ENCODE measurements at places on chromosomes 13 and 19. TPM values are rescaled to one million over a fixed set of nuclear protein-coding genes. Genes with fewer than 3 reads are reported as not detected.
A peak's percentile ranks its signal among the peaks of the same experiment; 100 is the strongest.

DNA sequence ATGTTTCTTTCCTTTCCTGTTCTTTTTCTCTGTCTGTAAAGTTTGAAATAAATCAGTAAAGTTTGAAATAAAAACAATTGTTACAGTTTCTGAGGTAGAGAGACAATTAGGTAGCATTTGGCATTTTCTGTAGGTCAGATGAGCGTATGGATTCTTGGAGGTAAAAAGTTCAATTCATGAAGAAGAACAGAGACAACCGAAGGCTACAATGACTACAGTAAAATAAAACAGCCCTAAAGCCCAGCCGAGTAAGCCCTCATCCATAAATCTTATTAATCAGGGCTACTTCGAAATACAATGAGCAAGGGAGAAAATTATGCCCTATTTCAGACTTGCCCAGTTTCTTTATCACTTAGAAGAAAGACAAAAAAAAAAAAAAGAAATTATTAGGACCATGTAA, 941.9 kb upstream of the SLC10A2 start:
- DNase-seq, result no peak

GRCh38 chr13:112931028-112931934, 37.7 kb upstream of the MCF2L start:
- no peak for DNase-seq

DNA sequence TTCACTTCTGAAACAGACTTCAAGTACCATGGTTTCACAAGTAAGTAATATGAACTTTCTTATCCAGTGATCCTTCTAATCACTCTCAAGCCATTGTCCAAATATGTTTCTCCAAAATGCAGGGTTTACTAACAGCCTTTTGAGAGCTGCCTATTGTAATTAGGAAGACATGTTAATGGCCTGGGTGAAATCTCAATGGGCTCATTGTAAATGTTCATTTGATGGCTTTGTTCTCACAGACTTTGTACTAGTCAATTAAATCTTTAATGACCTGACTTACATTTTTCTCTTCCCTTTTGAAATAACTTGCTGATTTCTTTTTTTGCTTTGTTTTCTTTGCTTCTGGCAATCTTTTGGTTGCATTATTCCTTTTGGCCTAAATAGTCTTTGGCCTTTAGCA, 444.8 kb downstream of the LIG4 start:
- no peak for DNase-seq

DNA sequence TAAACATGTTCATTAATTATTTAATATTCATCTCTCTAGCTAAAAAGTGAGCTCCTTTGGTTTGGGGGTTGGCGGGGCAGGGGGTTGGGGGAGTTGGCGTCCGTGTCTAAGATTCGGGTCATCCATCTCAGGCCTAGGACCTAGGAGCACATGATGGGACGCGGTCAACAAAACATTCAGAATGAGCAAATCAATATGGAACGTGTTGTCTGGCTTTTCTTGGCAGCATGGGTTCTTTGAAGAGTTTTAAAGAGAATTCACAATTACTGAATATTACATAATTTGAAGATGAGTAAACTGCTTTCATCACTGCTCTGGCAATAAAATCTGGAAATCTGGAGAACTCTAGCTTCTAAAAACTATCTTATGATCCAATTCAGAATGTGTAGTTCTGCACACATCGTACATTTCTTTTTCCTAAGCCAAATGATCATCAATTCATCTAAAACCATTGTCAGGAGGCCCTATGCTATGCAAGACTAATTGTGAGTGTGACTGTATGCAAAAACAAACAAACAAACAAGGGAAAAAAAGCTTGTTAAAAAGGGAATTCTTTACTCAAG, 5.4 kb upstream of the ARGLU1 start:
- DNase-seq, result no peak

DNA sequence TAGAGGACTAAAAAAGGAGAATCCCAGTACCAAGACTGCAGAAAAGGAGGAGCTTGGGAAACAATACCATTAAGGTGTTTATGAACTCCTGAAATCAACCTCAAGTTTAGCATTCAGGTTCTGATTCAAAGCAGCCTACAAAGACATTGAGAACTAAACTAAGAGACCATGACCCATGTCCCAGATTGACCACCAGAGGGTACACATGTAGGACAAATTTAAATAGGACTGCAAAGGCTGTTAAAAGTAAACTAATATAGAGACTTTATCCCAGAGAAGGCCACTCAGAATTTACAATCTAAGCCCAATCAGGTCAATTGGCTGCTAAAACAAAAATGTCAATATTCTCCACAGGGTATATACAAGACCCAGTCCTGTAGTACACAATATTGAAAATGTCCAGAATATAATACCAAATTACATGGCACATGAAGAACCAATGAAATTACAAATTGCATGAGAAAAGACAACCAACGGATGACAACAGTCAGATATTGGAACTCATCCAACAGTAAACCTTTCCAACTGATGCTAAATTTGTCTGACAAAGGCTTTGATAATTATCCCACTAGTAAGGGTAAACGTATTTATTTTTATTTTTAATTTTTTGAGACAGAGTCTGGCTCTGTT, 682.4 kb downstream of the UQCRFS1 start:
- DNase-seq, result no peak

DNA sequence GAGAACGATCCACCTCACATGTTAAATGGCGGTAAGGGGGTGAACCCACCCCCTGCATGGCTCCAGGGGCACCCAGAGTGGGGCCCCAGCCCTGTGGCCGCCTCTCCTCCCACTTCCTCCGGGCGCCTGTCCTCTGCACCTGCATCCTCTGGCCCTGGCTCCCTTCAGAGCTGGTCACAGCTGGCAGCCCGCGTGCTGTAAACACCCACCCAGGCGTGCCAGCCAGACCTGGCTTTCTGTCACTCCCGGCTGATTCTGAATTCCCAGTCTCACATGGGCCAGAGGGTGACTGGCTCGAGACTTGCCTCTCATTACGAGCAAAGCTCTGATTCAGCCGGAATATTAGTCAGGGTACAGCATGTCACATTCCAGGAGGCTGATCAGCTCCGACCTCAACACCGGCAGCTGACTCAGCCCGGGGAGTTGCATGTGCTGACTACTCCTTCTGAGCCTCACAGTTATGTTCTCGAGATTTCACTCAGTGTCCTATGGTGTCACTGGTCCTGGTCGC, 75.1 kb downstream of the GNG7 start:
- peak; percentile 65 for DNase-seq

GRCh38 chr13:96822895-96823294, 171.4 kb downstream of the OXGR1 start:
- DNase-seq, result no peak

DNA sequence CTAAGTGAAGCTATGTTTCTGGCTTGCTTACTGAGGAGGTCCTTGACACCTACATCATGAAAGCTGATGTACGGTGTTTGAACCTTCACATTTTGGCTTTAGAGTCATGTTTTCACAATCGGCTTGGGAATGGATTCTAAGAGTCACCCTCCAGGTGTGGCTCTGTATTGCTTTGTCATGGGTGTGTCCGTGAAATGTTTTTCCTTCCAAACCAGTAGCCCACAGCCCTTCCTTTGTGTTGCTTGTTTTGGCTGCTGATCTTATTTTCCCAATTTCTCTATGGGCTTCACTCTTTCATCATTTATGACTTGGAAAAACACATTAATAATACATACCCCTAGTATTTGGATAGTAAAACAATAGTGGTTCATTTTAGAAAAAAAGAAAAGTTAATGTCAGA, 240.6 kb downstream of the GGACT start:
- no peak for DNase-seq

DNA sequence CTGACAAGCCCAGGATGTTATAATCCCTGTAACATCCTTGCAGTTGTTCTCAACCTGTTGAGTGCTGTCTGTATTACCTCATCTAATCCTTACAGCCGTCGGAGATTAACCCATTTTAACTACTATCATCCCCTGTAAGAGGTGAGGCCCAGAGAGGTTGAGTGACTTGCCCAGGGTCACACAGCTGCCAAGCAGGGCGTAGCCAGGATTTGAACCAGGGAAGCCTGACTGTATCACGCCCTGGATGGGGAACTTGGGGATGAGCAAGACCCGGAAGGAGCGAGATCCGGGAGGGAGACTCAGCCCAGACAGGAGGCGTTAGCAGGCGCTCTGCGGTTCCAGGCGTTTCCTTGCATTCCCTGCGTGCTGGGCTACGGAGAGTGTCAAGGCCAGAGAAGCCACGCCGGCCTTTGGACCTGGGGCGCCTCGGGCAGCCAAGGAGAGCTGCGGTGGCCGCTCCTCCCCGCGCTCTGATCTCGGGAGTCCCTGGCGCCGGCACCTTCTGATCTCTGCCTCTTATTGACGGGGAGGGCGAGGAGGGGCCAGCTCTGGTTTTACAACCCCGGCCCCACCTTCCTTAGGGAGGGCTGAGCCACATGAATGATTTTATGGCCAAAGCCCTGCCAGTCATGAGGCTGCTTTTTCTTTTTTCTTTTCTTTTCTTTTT, 6.2 kb downstream of the SULT2B1 start:
- no peak for DNase-seq

DNA sequence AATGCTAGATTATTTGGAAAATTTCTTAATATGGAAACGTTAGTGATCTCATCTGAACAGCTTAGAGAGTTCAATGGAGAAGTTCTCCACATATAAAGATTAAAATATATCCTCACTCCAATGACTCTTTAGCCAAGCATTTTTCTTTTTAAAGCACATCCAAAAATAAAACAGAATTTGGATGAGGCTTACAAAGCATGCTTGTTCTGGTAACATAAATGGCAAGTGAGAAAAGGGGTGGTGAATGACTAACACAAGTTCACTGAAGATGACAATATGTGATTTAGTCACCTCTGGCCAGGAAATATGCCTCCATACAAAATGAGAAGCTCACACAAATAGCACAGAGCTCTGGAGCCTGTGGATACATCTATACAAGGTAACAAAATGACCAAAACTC, 253.0 kb downstream of the PCDH20 start:
- DNase-seq, result no peak

DNA sequence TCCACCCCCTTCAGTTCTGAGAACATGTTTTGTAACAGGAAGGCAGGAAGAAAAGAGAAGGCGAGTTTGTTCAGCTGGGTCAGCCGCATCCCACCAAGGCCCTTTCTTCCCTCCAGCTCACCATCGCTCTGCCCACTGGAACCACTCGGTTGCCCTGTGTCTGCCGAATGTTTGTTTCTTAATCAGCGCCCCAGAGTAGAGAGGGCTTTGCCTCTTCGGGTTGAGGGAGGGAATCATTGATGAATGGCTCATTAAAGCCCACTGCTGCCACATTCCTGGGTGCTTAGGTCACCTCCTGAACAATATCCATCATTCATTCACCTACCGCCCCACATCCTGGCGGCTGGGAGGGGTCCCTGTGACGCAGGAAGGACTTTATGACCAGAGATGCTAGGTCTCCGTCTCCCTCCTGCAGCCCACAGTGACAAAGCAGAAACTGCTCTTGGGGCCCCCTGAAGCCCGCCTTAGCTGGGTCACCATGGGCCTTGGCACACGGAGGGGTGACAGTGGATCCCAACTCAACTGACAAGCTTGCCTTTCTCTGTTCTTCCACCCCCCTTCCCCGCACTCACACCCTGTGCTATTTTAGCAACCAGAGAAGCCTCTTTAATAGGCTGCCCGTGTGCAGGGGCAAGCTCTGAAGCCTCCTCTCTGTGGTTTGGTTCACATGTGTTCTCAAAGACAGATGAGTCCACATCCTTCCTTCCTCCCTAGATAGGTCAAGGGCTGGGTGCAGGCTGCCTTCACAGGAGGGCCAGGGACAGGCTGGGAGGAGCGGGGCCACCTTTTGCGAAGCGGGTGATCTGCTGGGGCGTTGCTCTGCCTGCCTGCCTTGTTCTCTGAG, 46.2 kb downstream of the ACTN4 start:
- DNase-seq, result peak; percentile 60

DNA sequence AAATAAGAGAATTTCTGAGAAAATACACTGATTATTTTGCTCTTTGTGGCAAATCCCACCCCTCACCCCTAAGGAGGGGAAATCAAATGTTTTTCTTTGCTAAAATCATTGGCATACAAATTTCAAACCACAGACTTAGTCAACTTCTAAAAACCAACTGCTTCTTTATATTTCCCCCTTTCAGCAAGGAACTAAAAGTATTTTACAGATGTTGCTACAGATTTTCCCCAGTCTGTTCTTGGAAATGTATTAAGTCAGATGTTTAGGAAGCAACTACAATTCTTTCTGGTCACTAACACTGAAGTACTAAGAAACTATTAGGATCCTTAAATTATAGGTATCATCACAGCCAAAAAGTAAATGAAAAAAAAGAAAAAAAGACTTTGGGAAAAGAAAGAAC, 6.9 kb downstream of the MTMR6 start:
- DNase-seq, result no peak

DNA sequence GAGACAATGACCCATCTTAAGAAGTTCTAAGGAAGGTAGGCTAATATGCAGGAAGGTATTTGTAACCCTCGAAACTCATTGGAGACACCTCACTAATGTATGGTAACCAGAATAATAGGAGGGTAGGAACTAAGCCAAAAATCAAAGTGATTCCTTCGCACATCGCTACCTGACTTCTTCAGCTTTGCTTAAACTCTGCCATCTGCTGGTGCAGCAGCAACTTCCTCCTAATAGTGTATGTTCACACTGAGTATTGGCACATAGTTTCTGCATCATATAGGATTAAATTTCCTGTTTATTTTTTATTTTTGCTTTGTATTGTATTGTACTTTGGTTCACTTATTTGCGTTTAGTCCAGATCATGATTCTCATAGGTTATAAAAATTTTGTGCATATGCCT, 676.2 kb downstream of the GPC5 start:
- no peak for DNase-seq

GRCh38 chr13:44519642-44520041, 56.5 kb downstream of the TSC22D1 start:
- no peak for DNase-seq

- no peak for DNase-seq
Measured at GRCh38 chr13:110600261-110600819, 15.0 kb upstream of the NAXD start.

DNA sequence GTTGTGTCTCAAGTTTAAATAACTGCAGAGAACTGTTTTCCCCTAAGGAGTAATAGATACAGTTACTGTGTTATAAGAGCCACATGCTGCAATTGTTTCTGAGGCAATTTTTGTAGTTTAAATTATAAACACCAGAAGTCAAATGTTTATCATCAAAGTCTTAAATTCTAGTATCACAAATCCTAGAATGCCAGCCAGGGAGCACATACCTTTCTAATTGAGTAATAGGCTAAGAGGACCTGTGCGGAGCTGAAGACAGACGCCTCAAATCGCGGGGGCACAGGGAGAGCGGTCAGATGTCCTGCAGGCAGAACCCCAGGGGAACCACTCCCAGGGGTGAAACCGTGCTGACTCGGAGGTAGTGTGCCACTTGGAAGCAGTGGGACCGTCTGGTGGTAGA, 65.2 kb upstream of the TNFRSF19 start:
- DNase-seq, result no peak

DNA sequence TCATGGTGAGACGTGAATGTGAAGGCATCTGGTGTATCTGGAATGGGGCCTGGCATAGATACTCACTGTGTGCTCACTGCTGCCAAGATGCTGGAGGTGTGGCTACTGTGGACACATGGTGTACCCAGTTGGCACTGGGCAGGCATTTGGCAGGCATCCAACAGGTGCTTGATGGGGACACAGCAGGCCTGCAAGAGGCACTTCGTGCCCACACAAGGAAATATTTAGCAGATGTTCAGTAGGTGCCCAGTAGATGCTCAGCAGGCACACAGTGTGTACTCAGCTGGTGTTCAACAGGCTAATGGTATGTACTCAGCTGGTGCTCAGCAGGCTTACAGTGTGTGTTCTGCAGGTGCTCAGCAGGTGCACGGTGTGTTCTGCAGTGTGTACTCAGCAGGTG, 14.2 kb downstream of the CRTC1 start:
- DNase-seq, result no peak

Gene CEACAM16
- total RNA-seq, result not detected

Gene ICAM5
- 5.3 TPM for total RNA-seq

Gene S1PR2
- 6.6 TPM for total RNA-seq

Gene OR7A5
- total RNA-seq, result not detected

Gene POSTN
- not detected for total RNA-seq
